ENCODE measurements at places on chromosomes 3 and 15.

- DNase-seq: no peak
Observed at GRCh38 chr15:48469681-48470080, 138.5 kb downstream of the DUT start.

DNA sequence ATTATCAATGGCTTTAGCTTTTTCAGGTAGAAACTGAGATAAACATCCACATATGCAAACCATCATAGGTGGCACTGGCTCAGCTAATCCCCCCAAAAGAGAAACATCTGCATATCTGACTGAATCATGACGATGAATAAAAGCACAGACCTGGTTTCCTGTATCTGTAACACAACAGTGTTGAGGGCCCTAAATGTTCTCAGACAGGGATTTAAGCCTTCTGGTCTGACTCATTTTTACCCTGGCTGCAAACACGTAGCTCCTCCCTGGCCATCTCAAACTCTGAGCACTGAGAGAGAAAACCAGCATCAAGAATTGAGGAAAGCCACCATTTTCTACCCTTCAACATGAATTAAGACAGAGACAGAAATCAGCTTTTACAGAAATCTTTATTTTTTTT lies 35.2 kb downstream of the GLB1 start:
- DNase-seq: peak; percentile 58

DNA sequence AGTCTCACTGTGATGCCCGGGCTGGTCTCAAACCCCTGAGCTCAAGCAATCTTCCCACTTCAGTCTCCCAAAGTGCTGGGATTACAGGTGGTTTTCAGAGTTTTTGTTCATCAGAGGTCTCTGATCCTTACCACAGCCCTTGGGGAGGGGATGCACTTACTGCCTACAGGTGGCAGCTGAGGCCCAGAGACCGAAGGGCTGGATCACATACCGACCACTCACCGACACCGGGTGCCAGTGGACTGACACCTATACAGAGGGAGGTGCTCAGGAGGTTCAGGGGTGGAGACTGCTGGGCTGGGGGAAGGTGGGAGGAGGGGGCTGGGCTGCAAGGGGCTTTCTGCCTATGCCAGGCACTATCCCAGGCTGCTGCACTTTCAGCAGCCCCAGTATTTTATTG lies 19.5 kb downstream of the DUSP7 start:
- DNase-seq: no peak

DNA sequence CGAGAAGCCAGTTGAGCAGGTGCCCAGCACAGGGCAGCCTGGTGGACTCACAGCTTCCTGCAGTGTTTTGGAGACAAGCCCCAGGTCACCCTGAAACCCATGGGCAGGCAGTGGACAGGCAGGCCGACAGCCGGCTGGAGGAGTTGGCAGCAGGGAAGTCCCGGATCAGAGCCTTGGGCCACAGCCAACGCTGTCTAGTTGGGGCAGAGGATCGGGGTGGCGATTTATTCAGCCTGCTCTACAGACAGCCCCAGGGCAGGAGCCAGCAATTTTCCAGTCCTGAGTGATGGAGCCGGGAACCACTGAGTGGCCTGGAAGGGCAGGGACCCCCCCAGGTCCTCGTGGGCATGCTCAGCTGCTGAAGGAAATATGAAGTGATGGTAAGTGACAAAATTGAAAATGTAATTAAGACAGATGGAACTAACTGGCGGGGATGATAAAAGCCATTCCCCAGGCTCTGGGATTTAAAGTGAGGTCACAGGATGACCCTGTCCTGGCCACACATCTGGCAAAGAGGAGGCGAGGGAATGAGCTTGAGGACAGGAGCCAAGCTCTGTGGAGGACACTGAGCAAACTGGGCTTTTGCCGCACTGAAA lies 34.4 kb upstream of the TBC1D21 start:
- DNase-seq: no peak

GRCh38 chr15:51363383-51363782 lies 21.9 kb downstream of the GLDN start:
- no peak for DNase-seq

GRCh38 chr15:75058127-75058905 lies 34.9 kb downstream of the PPCDC start:
- DNase-seq: no peak

DNA sequence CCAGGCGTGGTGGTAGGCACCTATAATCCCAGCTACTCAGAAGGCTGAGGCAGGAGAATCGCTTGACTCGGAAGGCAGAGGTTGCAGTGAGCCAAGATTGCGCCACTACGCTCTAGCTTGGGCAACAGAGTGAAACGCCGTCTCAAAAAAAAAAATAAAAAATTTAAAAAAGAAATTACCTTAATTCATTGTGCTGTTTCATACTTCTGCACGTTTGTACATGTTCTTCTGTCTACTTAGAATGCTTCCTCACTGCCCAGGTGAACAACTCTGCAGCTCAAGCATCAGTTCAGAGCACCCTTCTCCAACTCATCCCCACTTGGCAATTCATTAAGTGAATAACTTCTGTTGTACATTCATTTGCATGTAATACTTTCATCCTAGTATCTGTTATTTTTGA lies 14.0 kb downstream of the CAPN7 start:
- no peak for DNase-seq

- no peak for DNase-seq
Observed at GRCh38 chr15:58551764-58552504, 120.1 kb downstream of the LIPC start.

DNA sequence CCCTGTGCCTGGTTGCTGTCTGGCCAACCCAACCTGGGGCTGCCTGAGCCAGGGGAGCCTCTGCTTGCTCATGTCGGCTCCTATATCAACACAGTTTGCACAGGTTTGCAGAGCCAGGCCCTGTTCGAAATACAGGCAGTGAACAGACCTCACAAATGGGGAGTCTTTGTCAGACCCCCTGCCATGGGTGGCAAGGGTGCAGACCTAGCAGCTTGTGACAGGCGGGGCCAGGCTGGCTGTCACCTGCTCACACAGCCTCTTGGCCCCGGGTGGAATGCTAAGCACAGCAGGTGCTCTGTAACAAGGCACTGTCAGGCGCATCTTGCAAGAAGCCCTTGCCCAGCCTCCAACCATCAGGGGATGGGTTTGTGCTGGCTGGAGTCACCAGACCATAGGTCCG lies 47.3 kb downstream of the BDH1 start:
- DNase-seq: no peak

- DNase-seq: no peak
Observed at GRCh38 chr3:16998236-16998923, 113.6 kb downstream of the PLCL2 start.

GRCh38 chr3:197367081-197367780 lies 68.8 kb upstream of the DLG1 start:
- DNase-seq: no peak

DNA sequence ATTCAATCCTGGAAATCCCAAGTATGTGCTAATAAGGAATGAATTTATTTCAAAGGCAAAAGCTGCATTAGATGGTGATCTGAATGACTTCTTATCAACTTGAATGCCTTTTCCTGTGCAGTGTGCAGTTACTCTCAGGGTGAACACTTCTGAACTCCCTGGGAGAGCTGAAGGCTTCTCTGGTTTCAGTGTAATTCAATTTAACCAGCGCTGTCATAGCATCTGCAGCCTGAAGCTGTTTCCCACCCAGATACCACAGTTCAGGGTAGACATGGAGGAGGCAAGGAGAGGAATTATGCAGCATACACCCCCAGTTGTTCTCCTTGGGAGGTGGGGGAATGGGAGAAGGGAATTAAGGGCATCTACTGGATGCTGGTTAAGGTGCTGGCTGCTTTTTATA lies 49.1 kb upstream of the PRR23C start:
- no peak for DNase-seq

- DNase-seq: no peak
Observed at GRCh38 chr3:194373028-194373427, 3.5 kb upstream of the LRRC15 start.

- no peak for DNase-seq
Observed at GRCh38 chr15:51620641-51621040, 1.9 kb downstream of the DMXL2 start.

GRCh38 chr3:27594096-27594690 lies 110.0 kb upstream of the SLC4A7 start:
- DNase-seq: no peak

- DNase-seq: no peak
Observed at GRCh38 chr3:94065819-94066480, 3.1 kb downstream of the NSUN3 start.
